CD8-positive, alpha-beta T cell (primary cell): ENCODE measurements at places on chromosomes 5 and 9.

DNA sequence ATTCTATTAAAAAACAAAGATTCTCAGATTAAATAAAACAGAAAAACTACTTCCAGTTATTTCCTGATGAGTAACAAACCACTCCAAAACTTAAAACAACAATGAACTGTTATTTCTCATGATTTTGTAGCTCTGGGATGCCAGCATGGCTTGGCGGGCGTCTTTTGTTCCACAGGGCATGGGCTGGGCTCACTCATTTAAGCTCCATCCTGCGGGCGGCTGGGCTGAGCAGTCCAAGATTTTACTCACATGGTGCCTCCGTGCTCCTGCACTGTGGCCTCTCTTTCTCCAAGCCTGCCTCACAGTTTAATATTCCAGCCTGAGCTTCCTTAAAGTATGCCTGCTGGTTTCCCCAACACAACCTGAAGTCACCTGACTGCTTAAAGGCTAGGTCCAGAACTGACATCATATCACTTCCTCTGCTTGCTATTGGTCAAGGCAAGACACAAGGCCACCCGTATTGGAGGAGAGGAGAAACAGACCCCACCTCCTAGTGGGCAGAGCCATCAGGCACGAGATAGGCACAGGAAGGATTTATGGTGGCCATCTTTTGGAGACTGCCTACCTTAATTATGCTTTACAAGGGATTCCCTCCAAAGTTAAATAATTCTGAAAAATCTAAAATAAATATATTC, 41.6 kb upstream of the ZBTB43 start:
- DNase-seq = no peak

GRCh38 chr9:136942112-136942880, 2.2 kb downstream of the FBXW5 start:
- no peak for DNase-seq

- DNase-seq = no peak
These were observed 159.5 kb upstream of the SLC28A3 start for GRCh38 chr9:84499969-84500582.

- DNase-seq = no peak
These were observed 82.9 kb upstream of the VCAN start for GRCh38 chr5:83388608-83389007.

DNA sequence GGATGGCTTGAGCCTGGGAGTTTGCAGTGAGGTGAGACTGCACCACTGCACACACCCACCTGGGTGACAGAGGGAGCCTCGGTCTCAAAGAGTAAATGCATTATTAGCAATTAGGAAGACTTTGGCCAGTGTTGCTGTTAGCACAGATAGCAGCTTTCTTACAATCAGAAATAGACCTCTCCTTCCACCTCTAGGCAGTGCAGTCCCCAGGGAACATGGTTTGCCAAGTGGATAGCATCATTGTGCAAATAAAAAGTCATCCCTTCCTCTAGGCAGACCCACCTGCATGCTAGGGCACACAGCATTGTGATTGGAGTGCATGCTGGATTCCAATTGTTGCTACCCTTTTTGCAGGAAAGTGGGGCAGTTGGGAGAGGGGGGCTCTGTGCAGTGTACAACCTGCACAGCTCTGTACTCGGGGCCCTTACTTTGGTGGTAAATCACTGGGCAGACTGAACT, 77.9 kb upstream of the KLF9 start:
- DNase-seq = no peak
